ENCODE measurements at places on chromosomes 12 and 14.

DNA sequence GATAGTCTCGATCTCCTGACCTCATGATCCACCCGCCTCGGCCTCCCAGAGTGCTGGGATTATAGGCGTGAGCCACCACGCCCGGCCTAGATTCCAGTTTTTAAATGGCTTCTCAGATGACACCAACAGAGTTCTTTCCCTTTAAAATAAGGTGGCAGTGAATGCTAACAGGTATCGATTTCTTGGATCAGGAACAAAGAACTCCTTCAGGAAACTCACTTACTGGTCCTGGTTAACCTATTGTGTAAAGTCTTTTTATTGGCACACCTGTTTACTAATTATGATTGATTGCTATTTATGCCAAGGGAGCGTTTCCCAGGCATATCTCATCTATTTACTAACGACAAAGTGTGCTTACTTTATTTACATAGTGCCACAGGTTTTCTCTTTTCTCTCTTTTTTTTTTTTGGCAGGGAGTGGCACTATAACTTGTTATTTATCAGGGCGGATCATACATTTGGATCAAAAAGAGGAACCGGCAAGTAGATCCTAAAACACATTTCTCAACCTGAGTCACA is 89.7 kb downstream of the GLT1D1 start:
- no peak for DNase-seq

GRCh38 chr14:69672356-69672755 is 61.0 kb downstream of the SUSD6 start:
- no peak for DNase-seq

DNA sequence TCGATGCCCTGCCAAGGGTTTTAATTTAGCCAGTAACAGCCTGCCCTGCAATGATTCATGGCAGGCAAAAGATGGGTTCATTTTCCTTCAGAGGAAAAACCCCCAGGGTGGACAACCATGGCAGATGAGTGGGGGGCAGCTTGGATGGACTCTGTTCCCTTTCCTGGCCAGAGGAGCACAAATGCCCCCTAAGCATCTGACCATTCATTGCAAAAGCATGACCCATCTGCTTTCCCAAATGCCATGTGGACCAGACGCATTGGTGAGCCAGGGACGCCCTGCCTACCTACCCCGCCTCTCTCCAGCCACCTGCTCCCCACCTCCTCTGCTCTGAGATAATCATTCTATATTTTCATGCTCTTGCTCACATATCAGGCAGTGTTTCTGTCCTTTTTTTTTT is 281.9 kb downstream of the DPF3 start:
- DNase-seq = no peak

GRCh38 chr12:124006085-124006845 is 33.2 kb downstream of the ZNF664 start:
- no peak for DNase-seq

DNA sequence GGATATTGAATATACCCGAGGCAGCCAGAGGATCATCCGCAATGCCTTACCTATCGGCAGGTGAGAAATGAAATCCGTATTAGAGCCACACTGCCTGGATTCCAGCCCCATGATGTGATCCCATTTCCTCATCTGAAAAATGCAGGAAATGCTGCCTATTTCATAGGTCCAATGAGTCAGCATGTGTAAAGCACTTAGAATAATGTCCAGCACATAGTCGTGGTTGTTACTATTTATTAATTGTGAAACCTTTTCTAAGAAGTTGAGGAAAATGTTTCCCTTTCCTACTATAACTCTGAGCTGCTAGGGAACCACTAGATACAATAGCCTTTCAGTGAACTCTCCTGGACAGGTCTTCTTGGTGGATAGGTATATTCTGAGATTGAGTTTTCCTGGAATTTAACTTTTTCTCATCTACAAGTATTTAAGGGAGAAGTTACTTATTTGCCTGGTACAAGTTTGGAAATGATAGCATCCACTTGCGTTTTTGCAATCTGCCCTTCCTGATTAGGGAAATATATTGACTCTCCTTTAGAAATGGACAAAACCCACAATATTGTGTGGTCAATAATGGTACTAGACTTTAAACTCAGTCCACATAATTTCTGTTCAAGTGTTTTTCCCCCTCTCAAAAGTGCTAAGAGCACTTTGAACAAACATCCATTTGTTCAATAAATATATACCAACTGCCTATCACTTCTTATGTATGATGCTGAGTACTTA is 12.2 kb downstream of the POLR3B start:
- DNase-seq = peak; percentile 9

GRCh38 chr12:107478881-107479280 is 206.7 kb upstream of the PWP1 start:
- no peak for DNase-seq

DNA sequence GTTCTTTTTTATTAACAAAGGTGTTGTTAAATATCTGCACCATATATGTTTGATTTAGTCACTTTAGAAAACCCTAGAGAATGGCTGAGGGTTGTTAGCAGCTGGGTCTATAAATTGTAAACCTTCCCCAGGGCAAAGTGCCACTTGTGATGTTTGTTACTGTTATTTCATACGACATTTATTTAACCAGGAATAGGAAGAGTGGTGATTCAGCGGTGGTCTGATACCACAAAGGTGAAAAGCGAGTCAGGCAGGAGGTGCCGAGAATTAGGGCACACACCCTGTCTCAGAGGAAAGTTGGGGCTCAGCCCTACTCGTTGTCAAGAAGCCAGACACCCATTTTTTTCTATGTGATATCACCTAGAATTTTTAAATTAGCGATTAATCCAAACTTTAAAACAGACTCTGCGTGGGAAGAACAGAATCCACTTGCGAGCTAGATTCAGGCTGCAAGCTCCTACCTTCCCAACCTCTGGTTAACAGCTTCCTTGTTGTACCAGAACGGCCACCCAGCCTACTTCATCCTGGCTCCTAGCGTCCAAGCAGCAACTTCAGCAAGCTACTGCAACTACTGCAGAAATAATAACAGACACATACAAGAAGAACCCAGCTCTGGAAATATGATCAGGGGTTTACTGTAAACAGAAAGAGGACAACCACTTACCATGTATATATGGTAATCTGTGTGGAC is 126.7 kb downstream of the TMEM132D start:
- DNase-seq = no peak

DNA sequence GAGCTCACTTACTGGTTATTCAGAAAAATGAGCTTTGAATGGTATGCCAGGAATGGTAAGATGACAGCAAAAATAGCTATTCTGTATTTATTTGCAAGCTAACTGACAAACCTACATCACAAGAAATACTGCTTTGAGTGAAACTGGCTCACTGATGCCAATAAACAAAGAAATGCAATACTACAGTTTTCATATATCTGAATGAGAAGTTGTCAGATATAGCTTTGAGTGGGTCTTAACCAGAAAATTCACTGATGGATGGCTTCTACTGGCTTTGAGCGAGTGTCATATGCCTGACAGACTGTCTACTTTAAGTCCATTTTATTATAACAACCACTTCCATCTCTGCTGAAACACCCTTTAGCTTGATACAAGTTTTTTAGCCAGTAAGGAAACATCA is 330.1 kb downstream of the NELL2 start:
- DNase-seq = no peak

- DNase-seq = no peak
Observed at GRCh38 chr14:49886523-49886922, 6.4 kb upstream of the ARF6 start.

Measured in retinal pigment epithelial cell (primary cell).